ENCODE measurements at places on chromosomes 4 and X.

DNA sequence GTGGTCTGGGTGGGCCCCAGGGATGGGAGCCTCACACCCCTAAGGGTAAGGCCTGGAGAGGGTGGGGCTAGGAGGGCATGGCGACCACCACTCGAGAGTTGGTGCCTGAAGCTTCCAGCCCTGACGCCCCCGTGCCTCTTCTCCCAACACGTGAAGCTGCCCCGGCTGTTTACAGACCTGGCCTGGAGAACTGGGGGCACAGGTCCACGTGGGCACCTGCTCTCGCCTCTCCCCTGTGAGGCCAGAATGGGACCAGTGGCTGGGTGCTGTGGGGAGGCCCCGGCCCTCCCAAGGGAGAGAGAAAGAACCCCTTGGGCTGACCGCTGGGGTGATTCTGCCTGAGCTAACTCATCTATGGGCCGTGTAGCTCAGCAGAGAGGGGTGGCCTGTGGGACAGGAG lies 15.5 kb downstream of the NAT8L start:
- DNase-seq = no peak
- no peak overlapping the region for H3K27ac ChIP-seq
- H3K27me3 ChIP-seq = no peaks in the 10 kb centered on the region
- no peaks in the 10 kb centered on the region for H3K36me3 ChIP-seq
- no peaks in the 10 kb centered on the region for H3K4me1 ChIP-seq
- H3K4me3 ChIP-seq = no peak overlapping the region

DNA sequence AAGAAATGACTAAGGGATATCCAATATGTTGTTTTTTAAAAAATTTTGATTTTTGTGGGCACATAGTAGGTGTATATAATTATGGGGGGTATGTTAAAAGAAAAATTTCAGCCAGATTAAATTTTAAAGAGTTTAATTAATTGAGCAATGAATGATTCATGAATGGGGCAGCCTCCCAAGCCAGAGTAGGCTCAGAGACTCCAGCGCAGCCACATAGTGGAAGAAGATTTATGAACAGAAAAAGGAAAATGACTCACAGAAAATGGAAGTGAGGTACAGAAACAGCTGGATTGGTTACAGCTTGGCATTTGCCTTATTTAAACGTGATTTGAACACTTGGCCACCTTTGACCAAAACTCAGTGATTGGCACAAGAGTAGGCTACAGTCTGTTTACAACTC lies 91.7 kb downstream of the SPATA18 start:
- DNase-seq = no peak
- H3K27ac ChIP-seq = no peak overlapping the region
- no peak overlapping the region for H3K4me3 ChIP-seq
- H3K27me3 ChIP-seq = no peaks in the 10 kb centered on the region

DNA sequence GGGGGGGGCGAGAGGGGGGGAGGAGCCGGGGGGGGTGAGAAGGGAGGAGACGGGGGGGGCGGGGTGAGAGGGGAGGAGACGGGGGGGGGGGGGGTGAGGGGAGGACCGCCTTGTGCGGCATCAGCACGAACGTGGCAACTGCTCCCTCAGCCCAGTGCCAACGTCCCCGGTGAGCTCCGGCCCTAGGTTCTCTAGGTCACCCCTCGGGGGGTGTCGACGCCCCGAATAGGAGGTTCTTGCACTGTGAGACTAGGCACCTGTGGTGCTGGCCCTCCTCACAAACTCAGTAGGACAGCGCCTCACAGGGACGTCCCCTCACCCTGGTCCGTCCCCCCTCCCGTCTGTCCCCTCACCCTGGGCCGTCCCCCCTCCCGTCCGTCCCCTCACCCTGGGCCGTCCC lies 21.5 kb upstream of the GTPBP6 start:
- H3K36me3 ChIP-seq = peaks cover 24% of the 10 kb centered on the region
- no peaks in the 10 kb centered on the region for H3K27me3 ChIP-seq
- no peak for DNase-seq

DNA sequence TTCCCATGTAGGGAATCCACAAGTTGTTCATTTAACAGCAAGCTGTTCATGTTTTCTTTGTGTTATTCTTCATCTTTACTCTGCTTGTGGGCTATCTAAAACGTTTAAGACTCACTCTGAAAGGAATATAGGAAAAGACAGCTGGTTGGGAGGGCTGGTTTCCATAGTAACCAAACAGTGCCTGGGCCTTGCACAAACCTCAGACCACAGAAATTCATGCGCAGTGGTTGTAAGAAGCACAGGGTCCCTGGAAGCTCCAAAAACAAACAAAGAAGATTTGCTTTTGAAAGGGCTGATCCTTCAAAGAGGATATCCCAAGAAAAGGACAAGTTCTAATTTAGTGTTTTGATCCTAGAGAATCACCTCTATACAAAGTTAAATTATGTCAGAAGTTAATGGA lies 7.8 kb downstream of the SERTM2 start:
- no peaks in the 10 kb centered on the region for H3K27me3 ChIP-seq
- H3K27ac ChIP-seq = no peak overlapping the region
- H3K36me3 ChIP-seq = no peaks in the 10 kb centered on the region
- H3K4me3 ChIP-seq = no peak overlapping the region
- no peaks in the 10 kb centered on the region for H3K4me1 ChIP-seq

DNA sequence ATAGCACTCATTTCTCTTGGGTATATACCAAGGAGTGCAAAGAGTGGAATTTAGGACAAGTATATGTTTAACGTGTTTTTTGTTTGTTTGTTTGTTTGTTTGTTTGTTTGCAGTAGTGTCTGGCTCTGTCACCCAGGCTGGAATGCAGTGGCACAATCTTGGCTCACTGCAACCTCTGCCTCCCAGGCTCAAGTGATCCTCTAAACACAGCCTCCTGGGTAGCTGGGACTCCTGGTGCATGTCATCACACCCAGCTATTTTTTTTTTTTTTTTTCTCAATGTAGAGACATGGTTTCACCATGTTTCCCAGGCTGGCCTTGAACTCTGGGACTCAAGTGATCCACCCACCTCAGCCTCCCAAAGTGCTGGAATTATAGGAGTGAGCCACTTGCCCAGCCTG lies 50.4 kb downstream of the SLC9A6 start:
- peak overlapping the region; percentile 84 for H3K27ac ChIP-seq
- H3K36me3 ChIP-seq = no peaks in the 10 kb centered on the region
- DNase-seq = no peak
- no peaks in the 10 kb centered on the region for H3K27me3 ChIP-seq
- peaks cover 35% of the 10 kb centered on the region for H3K4me1 ChIP-seq

- no peak for DNase-seq
- H3K4me3 ChIP-seq = no peak overlapping the region
- no peaks in the 10 kb centered on the region for H3K36me3 ChIP-seq
- H3K4me1 ChIP-seq = no peaks in the 10 kb centered on the region
- no peak overlapping the region for H3K27ac ChIP-seq
Measured at GRCh38 chrX:150476164-150476699, 92.2 kb upstream of the MTM1 start.

DNA sequence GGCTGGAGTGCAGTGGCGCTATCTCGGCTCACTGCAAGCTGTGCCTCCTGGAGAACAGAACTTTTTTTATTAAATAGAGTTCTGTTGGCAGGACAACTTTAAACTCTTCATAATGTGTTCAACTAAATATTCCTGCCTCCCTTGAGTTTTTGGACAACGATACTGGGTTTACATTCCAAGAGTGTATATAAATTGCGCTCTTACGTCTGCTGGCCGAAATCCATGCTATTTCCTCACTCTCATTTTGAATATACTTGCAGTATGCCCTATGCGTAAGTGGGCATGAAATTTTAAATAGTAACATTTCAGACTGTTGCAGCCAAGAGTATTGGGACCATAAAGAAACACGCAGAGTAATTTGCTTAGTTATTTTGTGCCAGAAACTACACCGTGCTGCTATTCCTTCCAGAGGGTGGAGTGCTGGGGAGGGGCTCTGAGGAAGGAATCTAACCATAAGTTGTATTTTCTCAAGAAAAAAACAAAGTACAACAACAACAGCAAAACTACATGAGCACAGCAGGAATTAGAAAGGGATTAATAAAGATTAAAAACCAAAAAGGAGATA lies 480.0 kb downstream of the NLGN4X start:
- H3K4me1 ChIP-seq = no peaks in the 10 kb centered on the region
- H3K27me3 ChIP-seq = no peaks in the 10 kb centered on the region
- H3K27ac ChIP-seq = no peak overlapping the region
- DNase-seq = no peak

- H3K36me3 ChIP-seq = no peaks in the 10 kb centered on the region
- H3K27ac ChIP-seq = no peak overlapping the region
- no peaks in the 10 kb centered on the region for H3K27me3 ChIP-seq
- DNase-seq = no peak
- no peaks in the 10 kb centered on the region for H3K4me1 ChIP-seq
Measured at GRCh38 chr4:92969650-92970379, 666.0 kb downstream of the GRID2 start.

DNA sequence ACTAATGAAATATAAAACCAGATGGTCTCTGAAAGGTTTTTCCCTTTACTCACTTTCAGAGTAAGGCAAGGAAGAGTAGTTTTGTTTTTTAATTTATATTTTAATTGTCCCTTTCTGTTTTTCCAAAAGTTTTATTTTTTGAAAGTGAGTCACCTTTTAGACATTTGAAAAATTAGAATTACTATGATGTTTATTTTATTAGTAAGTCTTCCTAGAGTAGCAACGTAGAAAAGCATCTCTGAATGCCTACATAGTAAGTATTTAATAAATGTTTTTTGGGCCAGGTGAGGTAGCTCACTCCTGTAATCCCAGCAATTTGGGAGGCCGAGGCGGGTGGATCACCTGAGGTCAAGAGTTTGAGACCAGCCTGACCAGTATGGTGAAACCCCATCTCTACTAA lies 51.1 kb downstream of the TET2 start:
- H3K27ac ChIP-seq = no peak overlapping the region
- no peaks in the 10 kb centered on the region for H3K36me3 ChIP-seq
- DNase-seq = no peak
- H3K4me1 ChIP-seq = peaks cover under 1% of the 10 kb centered on the region
- no peaks in the 10 kb centered on the region for H3K27me3 ChIP-seq

- no peak overlapping the region for H3K27ac ChIP-seq
- no peaks in the 10 kb centered on the region for H3K27me3 ChIP-seq
- peaks cover 55% of the 10 kb centered on the region for H3K36me3 ChIP-seq
- H3K4me3 ChIP-seq = no peak overlapping the region
- H3K4me1 ChIP-seq = no peaks in the 10 kb centered on the region
Measured at GRCh38 chr4:70772929-70773555, 51.3 kb downstream of the RUFY3 start.

DNA sequence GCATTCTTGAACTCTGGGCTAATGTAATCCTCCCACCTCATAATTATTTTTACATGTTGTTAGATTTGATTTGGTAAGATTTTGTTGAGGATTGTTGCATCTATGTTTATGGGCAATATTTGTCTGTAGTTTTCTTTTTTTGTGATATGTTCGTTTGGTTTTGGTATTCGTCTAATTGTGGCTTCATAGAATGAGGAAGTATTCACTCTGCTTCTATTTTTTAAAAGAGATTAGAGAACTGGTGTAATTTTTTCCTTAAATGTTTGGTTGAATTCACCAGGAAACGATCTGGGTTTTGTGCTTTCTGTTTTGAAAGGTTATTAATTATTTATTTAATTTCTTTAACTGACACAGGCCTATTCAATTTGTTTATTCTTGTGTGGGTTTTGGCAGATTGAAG lies 161.2 kb upstream of the NUDT6 start:
- no peak for DNase-seq
- no peaks in the 10 kb centered on the region for H3K4me1 ChIP-seq
- no peak overlapping the region for H3K27ac ChIP-seq
- no peaks in the 10 kb centered on the region for H3K27me3 ChIP-seq

DNA sequence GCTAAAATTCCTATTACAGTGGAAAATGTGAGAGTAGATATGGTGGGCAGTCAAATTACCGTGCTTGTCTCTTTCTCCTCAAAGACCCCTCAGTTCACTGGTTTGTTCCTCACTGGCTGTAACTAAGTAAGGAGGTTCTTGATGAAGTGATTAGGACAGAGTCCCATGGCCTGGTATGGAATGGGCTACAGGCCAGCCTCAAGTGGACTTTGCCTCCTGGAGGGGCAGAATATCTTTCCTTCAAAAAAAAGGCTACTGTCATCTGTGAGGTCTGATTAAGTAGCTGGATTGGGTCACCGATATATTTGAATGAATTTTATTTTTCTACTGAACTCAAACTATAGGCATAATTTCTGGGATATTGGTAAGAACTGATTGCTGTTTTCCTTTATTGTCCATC lies 38.5 kb upstream of the TMEM164 start:
- no peaks in the 10 kb centered on the region for H3K36me3 ChIP-seq
- no peak for DNase-seq
- H3K27ac ChIP-seq = no peak overlapping the region
- no peaks in the 10 kb centered on the region for H3K4me1 ChIP-seq
- H3K27me3 ChIP-seq = no peaks in the 10 kb centered on the region
- no peak overlapping the region for H3K4me3 ChIP-seq

DNA sequence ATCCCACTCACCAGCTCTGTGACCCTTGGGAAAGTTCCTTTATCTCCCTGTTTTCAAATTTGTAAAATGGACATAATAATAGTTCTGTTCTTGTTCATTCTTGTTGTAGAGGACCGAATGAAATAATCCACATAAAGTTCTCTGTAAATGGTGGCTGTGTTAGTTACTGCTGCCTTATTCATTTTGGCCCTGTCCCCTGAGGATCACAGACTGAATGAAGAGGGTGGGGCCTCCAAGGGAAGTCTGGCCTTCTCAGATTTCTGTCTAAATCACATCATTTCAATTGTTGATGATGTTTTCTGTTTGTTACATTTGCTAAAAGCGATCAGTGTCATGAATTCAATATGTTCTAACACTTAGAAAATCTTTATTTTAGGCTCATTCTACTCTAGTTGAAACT lies 117.9 kb downstream of the PPEF1 start:
- H3K27me3 ChIP-seq = no peaks in the 10 kb centered on the region
- H3K36me3 ChIP-seq = no peaks in the 10 kb centered on the region
- DNase-seq = no peak
- no peak overlapping the region for H3K27ac ChIP-seq

GRCh38 chr4:40309250-40309774 lies 25.8 kb upstream of the CHRNA9 start:
- no peaks in the 10 kb centered on the region for H3K36me3 ChIP-seq
- DNase-seq = peak; percentile 59
- no peaks in the 10 kb centered on the region for H3K4me1 ChIP-seq
- H3K27ac ChIP-seq = no peak overlapping the region

- peak overlapping the region; percentile 78 for H3K27ac ChIP-seq
- no peaks in the 10 kb centered on the region for H3K36me3 ChIP-seq
- H3K27me3 ChIP-seq = no peaks in the 10 kb centered on the region
- no peaks in the 10 kb centered on the region for H3K4me1 ChIP-seq
- peak; percentile 39 for DNase-seq
Measured at GRCh38 chrX:119685225-119686066, 7.5 kb downstream of the SEPTIN6 start.

DNA sequence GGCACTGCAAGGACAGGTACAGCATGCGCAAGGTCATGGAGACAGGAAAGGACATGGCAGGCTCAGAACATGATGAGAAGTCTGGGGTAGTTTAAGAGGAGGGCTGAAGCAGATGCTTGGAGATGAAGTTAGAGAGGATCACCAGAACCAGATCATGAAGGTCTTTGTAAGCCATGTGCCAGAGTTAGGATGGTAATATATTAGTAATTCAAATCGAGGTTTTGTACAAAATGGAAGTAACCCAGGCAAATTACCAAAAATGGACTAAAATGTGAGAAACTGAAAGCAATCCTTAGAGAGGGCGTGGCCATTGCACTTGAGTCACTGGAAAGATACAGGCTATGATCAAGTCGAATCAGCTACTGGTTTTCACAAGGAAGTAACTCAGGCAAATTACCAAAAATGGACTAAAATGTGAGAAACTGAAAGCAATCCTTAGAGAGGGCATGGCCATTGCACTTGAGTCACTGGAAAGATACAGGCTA lies 13.5 kb downstream of the RXFP1 start:
- H3K36me3 ChIP-seq = no peaks in the 10 kb centered on the region
- no peaks in the 10 kb centered on the region for H3K4me1 ChIP-seq
- H3K4me3 ChIP-seq = no peak overlapping the region
- no peak for DNase-seq
